ENCODE measurements at places on chromosomes 11 and 22.

- no peak overlapping the region for H3K4me3 ChIP-seq
- no peaks in the 10 kb centered on the region for H3K36me3 ChIP-seq
- peaks cover 12% of the 10 kb centered on the region for H3K4me1 ChIP-seq
- peaks cover 27% of the 10 kb centered on the region for H3K27me3 ChIP-seq
- H3K27ac ChIP-seq = no peak overlapping the region
- DNase-seq = no peak
Observed at GRCh38 chr22:22076361-22076760, 93.8 kb upstream of the TOP3B start.

- H3K36me3 ChIP-seq = no peaks in the 10 kb centered on the region
- no peak for DNase-seq
- H3K27me3 ChIP-seq = no peaks in the 10 kb centered on the region
- H3K4me1 ChIP-seq = no peaks in the 10 kb centered on the region
- no peak overlapping the region for H3K4me3 ChIP-seq
Observed at GRCh38 chr11:83054904-83055380, 16.8 kb downstream of the RAB30 start.

- H3K4me1 ChIP-seq = no peaks in the 10 kb centered on the region
- no peak overlapping the region for H3K4me3 ChIP-seq
- DNase-seq = no peak
- H3K36me3 ChIP-seq = no peaks in the 10 kb centered on the region
- no peak overlapping the region for H3K27ac ChIP-seq
Observed at GRCh38 chr11:101686514-101686913, 102.7 kb upstream of the TRPC6 start.

- H3K4me1 ChIP-seq = no peaks in the 10 kb centered on the region
- peak overlapping the region; percentile 61 for H3K4me3 ChIP-seq
- no peaks in the 10 kb centered on the region for H3K27me3 ChIP-seq
- DNase-seq = no peak
- peaks cover 76% of the 10 kb centered on the region for H3K36me3 ChIP-seq
Observed at GRCh38 chr22:20093418-20094196, 13.6 kb downstream of the DGCR8 start.

Data from neuronal stem cell (in vitro differentiated cells).